ENCODE measurements at places on chromosomes 13 and 19.

DNA sequence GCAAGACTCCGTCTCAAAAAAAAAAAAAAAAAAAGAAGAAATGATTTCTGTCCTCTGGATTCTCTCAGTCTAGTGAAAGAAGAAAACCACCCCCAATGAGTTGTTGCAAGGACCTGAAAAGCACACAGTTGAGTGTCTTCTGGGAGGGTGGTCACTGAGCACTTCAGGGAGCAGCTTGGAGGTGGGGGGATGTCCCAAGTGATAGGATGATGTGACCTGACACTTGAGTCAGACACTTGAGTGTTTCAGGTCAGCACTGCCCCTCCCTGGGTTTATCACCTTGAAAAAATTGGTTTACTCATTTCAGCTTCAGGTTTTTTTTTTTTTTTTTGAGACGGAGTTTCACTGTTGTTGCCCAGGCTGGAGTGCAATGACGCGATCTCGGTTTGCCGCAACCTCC is 63.2 kb downstream of the ZNF823 start:
- no peak for DNase-seq

- DNase-seq, result no peak
These were observed 284.4 kb downstream of the DIAPH3 start for GRCh38 chr13:59879281-59879680.

DNA sequence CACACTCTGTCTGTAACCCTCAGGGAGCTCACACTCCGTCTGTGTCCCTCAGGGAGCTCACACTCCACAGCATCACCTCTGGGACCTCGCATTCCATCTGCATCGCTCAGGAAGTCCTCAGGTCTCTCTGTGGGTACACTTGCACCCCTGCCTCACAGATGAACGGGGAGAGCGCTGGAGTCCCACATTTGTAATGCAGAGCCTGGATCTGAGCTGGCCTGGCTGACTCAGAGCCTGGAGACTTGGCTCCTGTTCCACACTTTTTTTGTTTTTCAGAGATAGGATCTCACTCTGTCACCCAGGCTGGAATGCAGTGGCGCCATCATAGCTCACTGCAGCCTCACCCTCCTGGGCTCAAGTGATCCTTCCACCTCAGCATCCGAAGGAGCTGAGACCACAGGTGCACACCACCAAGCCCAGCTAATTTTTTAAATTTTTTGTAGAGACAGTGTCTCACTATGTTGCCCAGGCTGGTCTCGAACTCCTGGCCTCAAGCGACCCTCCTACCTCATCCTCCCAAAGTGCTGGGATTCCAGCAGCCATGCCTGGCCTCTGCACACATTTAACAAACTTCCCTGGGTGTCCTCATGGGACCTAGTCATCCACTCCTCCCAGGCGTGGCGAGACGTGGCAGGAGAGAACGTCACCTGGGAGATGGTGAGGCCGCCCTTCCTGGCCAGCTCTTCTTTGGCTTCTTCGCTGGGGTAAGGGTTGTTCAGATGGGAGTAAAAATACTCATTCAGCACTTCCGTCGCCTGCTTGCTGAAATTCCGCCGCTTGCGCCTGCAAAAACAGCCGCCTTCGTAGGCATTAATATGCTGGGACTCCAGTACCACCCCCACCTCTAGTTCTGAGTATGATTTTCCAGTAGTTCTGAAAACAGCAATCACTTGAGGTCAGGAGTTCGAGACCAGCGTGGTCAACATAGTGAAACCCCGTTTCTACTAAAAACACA is 31.0 kb downstream of the CILP2 start:
- DNase-seq, result no peak

DNA sequence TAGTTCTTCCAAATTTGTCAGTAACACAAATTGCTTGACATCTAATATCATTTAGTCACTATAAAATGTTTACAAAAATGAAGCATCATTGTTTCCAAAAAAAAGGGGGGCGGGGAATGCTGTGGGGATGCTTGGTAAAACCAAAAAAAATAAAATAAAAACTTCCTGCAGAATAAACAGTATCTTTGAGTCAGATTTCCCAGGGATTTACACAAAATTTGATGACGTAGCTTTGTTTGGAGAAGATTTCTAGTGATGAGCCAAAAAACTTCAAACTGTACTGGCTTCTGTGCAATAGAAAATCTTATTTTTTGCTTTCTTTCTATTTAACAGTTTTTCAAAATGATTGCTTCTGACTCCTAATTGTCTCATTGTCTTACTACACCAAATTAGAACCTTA is 80.0 kb downstream of the MZT1 start:
- DNase-seq, result no peak

DNA sequence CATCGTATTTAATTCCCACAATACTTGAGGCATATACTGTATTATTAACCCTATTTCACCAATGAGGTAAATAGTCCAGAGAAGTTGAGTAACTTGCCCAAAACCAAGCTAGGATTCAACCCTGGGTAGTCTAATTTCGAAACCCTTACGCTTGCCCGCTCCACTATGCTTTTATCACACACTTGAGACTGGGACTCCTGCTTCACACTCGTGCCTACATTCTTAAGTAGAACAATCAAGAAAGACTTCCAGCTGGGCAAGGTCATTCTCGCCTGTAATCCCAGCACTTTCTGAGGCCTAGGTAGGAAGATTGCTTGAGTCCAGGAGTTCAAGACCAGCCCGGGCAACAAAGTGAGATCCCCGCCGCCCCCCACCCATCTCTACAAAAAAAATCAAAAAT is 3.6 kb downstream of the ZNF541 start:
- no peak for DNase-seq

DNA sequence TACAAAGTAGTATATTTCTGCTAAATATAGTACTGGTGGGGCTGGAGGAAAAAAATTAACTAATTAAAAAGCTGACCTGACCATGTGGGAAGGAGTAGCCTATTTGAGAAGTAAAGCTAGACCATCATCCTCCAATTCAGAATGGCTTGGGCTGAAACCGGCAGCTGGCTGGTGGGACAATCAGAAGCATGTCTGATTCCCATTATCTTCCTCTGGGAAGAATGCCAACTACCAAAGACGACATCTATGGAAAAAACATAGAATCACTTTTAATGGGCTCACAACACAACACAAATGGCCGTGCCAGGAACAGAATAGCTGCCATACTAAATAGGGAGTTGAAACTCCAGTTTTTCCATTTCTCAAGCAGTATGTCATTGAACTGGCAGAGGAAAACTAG is 120.4 kb upstream of the FREM2 start:
- DNase-seq, result no peak

GRCh38 chr19:45324349-45324907 is 1.8 kb upstream of the CKM start:
- DNase-seq, result no peak

- DNase-seq, result no peak
These were observed 5.0 kb downstream of the WASF3 start for GRCh38 chr13:26562512-26562890.

- no peak for DNase-seq
These were observed 493.3 kb downstream of the COG6 start for GRCh38 chr13:40148742-40149141.

GRCh38 chr13:97875218-97875617 is 78.3 kb upstream of the IPO5 start:
- DNase-seq, result no peak

- no peak for DNase-seq
These were observed 4.9 kb upstream of the ERCC1 start for GRCh38 chr19:45428384-45429231.

GRCh38 chr19:18894254-18895037 is 1.5 kb downstream of the CERS1 start:
- DNase-seq, result no peak

- DNase-seq, result no peak
These were observed 242.8 kb downstream of the ENOX1 start for GRCh38 chr13:43544011-43544410.

DNA sequence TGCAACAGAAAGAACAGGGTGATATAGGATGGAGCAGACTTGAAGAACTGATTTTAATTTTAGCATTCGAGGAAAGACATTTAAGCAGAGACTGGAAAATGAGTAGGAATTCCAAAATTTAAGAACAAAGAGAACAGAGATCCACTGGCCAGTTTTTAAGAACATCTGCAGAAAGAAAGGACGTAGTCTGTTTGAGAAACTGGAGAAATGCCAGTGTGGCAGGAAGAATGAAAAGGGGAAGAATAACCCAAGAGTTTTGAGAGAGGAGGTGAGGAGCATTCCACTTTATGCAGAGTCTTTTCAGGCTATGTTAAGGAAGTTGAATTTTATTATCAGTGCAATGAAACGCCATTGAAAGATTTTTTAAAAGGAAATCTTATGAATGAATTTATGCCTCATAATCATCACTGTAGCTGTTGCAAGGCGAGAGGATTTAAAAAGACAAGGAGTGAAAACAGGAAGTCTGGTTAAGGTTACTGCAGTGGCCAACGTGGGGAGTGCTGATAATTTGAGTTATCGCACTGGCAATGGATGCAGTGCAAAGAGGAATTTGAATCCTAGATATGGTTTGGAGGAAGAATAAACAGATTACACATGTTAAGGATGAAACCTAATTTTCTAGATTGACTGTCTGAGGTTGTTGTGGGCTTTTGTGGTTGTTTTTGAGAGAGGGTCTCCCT is 253.8 kb downstream of the DACH1 start:
- no peak for DNase-seq

DNA sequence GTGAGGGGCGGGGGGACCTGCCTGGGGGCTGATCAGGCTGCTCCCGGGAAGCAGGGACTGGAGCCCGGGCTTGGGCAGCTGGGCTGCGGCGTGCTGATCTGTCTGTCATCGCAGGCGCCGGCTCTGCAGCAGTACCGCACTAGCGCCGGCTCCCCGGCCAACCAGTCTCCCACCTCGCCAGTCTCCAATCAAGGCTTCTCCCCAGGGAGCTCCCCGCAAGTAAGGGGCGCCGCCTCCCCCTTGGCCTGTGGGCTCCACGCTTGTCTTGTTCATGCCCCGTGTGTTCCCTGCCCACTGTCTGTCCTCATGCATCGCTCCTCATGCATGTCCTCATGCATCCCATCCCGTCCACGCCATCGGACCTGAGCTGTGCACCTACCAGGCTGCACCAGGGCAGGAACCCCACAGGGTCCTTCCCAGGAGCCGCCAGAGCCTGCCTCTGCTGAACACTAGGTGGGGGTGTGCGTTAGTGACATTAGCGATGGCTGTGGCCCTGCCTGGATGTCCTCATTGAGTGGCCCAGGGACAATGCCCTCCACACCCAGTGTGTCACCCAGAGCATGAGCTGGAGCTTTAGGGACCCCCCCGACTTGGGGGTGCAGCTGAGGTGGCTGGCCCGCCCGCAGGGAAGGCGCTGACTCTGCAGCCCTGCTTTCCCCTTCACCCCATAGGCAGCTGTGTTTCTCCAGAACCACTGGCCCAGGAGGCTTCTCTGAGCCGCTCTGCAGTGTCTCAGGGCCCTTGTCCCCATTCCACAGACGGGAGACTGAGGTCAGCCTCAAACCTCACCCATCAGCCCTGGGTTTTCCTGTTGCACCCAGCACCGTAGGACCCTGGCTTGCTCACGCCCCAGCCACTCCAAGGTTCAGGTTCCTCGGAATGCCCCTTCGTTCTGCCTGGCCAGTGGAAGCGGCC is 19.5 kb downstream of the COMP start:
- DNase-seq, result no peak

DNA sequence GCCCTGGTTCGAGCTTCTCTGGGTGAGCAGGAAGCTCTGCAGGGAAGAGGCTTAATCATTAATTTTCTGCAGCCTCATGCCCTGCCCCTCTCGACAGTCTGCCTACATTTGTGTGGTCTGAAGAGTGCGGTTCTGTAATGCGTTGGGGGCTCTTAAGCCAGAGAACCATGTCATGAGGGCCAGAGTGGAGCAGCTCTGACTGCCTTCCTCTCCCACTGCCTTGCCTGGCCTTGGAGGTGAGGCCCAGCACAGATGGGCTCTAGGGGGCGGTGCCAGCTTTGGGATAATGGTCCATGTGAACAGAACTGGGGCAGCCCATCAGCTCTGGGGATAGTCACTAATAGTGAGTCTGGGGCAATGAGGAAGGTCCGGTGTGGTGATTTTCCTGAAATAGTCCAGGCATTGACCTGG is 5.7 kb downstream of the FGF9 start:
- no peak for DNase-seq

GRCh38 chr19:30552593-30552992 is 180.4 kb downstream of the ZNF536 start:
- no peak for DNase-seq

GRCh38 chr13:106985481-106985880 is 417.5 kb upstream of the ARGLU1 start:
- DNase-seq, result no peak

- no peak for DNase-seq
These were observed 4.4 kb downstream of the TEKTIP1 start for GRCh38 chr19:3543150-3544057.

DNA sequence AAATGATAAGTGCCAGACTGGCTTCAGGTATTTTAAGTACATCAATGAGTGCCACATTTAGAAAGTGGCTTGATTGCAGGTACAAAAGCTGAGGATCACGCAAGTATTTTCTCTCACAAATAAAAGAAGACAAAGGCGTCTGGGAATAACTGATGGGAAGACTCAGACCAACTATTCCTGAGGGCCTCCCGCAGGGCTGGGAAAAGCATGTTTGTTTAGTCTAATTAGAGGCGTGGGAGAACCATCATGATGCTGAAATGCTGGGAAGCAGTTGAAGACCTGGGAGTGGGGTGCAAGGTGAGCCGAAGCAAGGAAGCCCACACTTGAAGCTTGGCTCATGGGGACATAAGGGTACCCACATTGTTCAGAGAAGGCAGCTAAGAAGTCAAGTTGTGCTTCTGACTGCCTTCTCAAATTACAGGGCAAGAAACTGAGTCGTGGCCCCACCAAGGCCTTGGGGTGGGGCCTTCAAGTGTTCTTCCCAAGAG is 536.0 kb downstream of the MYO16 start:
- DNase-seq, result no peak

GRCh38 chr19:5355076-5355475 is 14.5 kb upstream of the PTPRS start:
- no peak for DNase-seq

DNA sequence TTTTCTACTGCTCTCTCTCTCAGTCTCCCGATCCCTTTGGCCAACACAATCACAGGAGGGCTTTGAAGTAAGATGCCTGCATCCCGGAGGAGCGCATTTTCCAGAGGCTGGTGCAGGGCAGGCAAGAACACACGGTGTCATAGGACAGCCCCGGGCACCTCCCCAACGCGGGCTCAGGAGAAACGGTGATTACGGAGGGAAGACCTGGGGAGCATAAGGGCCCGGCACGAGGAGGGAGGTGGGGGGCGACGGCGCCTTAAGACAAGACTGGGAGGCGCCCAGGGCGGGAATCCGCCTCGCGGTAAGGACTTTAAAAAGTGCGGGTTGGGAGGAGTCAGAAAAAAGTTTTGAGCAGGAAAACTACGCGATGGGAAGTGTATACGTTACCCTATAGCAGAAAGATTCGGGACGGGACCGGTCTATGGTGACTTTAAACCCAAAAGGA is 18.7 kb upstream of the ZNF888 start:
- DNase-seq, result no peak
